ENCODE measurements at places on chromosomes 11 and 22.

GRCh38 chr11:114085965-114086793 lies 26.7 kb downstream of the ZBTB16 start:
- DNase-seq: no peak

DNA sequence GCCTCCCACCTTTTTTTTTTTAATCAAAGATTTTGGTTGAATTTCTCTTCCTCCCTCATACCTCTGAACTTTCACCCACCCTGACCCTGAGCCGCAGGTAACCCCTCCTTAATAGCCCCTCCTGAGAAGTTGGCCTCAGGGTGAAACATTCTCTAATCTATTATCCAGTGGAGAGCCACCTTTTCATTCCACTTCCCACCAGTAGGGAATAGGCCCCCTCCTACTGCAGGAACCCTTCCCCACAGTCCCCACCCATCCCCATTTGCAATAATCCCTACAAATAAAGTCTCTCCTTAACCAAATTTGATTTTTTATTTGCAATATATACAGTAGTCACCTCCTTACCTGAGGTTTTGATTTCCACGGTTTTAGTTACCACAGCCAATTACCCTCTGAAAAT lies 2.1 kb upstream of the SLC35F2 start:
- DNase-seq: no peak

GRCh38 chr11:131685906-131686305 lies 315.5 kb downstream of the NTM start:
- DNase-seq: no peak

DNA sequence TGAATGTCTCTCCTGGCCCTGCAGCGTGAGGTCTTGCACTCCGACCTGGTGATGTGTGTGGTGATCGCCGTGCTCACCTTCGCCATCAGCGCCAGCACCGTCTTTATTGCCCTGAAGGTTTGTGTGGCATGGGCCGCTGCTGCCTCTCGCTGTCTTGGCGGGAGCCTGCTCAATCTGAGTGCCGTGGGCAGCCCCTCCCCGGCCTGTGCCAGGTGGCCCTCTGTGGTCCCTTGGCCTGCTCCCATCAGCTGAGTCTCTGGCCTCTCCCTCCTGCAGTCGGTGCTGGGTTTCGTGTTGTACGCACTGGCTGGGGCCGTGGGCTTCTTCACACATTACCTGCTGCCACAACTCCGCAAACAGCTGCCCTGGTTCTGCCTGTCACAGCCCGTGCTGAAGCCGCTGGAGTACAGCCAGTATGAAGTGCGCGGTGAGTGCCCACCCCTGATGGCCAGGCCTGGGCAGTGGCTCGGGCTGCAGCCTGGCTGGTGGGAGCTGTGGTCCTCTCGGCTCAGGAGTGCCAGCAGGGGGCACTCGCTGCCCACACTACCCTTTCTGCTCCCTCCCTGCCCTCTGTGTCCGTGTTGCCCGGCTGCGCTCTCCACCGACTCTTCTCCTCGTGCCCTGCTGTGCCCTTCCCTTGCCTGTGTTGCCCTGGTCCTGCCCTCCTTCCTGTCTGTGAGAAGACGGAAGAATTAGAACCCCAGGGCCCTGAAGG lies 10.2 kb downstream of the PCNX3 start:
- DNase-seq: peak; percentile 74

Measured in foreskin fibroblast (primary cell).